ENCODE measurements at places on chromosomes 13 and 19. TPM values are rescaled to one million over a fixed set of nuclear protein-coding genes. Genes with fewer than 3 reads are reported as not detected.

- no peak for DNase-seq
These were observed 19.2 kb upstream of the UQCR11 start for GRCh38 chr19:1624458-1624857.

- no peak for DNase-seq
These were observed 457.6 kb downstream of the KLF12 start for GRCh38 chr13:73676550-73677047.

- DNase-seq = no peak
These were observed 86.2 kb upstream of the HTR2A start for GRCh38 chr13:46982856-46983582.

DNA sequence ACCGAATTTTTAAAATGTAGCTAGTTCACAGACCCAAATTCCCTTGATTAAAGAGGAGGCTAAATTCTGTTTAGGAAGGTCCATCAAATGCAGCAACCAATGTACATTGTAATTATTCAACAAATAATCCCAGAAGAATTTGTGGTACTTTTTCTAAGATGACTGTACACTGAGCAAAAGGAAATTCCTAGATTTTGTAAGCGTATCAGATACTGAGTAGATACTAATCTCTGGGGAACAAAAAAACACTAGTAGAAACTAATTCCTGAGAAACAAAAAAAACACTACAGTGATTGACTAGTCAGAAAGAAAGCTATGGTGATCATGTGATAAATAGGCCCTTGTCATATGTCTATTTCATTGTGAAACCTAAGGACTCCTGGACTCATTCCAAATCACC lies 246.1 kb downstream of the PCDH17 start:
- no peak for DNase-seq

DNA sequence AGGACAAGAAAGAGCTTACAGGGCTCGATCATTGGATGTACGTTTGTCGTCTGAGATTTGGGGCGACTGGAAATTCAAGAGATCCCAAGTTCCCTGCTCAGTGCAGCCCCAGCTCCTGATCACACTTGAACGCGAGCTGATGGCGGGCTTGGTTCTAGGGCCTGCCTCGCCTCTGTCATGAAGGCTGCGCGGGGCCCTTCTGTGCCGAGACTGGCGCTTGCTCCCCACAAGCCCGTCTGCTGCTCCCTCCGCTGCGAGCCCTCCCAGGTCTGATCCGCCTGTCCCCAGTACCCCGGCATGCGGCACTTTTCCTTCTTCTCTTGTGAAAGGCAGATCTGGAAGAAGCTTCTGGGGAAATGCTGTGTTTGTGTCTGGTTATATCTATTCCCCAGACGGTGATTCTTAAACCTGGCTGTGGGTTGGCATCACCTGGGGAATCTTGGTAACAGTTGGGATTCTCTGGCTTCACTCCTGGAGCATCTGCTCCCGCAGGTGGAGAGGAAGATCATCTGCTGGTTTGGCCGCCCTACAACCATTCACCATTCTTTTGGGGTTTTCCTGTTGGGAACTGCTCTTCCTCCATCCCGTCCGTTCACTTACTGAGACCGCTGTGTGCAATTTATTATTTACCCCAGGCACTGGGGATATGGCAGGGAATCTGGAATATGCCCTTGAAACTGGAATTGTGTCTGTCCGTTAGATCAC lies 43.6 kb downstream of the SIPA1L3 start:
- DNase-seq = no peak

GRCh38 chr13:62357887-62358645 lies 942.4 kb upstream of the PCDH20 start:
- no peak for DNase-seq

DNA sequence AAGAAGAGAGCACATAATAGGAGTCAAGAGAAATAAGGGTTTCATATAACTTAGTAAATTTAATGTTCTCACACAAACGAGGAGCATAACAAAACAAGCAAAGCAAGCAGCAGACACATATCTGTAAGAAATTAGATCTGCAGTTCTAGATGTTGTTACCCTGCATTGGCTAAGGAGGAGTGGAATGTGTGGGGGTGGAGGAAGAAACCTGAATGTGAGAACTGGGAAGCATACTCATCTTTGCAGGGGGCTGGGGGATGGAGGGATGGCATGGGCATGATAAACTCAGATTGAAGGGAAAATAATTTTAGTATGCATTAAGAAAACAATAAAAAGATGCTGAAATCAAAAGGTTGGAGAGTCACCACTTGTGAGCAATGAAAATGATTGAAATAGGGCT lies 255.0 kb downstream of the LIG4 start:
- DNase-seq = no peak

GRCh38 chr19:10812196-10812595 lies 23.8 kb downstream of the TMED1 start:
- no peak for DNase-seq

- no peak for DNase-seq
These were observed 8.1 kb upstream of the CD79A start for GRCh38 chr19:41868989-41869300.

DNA sequence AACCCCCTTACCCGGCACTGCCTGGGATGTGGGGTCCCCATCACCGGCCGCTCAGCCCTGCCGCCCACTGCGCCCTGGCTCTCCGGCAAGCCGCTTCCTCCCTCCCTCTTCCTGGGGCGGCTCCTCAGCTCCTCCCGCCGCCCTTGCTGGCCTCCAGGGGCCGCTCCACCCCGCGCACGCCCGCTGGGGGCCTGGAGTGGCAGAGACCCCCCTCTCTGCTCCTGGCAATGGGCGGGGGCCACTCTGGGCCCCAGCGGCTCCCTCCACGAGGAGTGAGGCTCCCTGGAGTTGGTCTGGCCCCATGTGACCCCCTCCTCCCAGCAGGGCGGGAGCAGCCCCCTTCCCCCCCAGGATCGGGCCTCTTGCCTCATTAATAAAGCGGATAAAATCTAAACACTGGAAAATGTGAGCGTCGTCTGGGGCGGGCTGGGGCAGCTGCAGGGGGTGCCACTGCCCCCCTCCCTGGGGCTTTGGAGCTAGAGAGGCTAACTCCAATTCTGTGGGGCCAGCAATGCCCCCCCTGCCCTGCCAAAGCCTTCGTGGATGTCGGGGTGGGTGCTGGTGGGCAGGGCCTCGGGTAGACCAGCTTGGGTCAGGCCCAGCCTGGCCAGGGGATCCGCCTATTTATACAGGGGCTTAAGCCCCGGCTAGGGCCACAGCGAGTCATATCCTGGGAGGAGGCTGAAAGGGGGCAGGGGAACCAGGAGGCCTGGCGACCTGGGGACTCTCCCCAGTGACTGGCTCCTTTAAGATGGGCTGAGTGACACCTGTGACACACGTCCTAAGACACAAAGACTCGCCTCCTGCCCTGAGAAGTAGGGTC lies at the start of gene PTGER1:
PTGER1 (minus strand) TSS at position 104 of the 823 bp plus-strand sequence. CDS start 1,034 bp downstream, outside the sequence.
- no peak for DNase-seq

DNA sequence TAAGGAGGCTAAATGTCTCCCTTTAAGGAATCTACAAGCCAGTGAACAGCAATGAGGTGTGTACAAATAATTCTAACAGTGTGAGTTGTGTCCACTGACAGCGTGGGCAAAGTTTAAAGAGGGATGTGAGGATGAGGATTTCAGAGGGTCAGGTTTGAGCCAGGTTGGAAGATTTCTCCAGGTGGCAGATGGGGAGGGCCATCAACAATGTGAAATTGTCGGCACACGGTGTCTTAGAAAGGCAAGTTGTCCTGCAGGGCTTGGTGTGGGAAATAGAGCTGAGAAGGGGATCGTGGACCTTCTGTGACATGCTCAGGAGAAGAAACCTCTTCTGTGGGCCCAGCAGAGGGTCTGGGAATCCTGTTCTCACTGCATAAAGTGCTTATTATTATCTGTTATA lies 52.1 kb downstream of the ATP8A2 start:
- no peak for DNase-seq

GRCh38 chr19:2274931-2275535 lies 6.9 kb downstream of the PEAK3 start:
- DNase-seq = no peak

GRCh38 chr13:105272660-105273631 lies 1262.5 kb downstream of the EFNB2 start:
- no peak for DNase-seq

GRCh38 chr13:46179969-46180763 lies 1.8 kb downstream of the LCP1 start:
- DNase-seq = no peak

DNA sequence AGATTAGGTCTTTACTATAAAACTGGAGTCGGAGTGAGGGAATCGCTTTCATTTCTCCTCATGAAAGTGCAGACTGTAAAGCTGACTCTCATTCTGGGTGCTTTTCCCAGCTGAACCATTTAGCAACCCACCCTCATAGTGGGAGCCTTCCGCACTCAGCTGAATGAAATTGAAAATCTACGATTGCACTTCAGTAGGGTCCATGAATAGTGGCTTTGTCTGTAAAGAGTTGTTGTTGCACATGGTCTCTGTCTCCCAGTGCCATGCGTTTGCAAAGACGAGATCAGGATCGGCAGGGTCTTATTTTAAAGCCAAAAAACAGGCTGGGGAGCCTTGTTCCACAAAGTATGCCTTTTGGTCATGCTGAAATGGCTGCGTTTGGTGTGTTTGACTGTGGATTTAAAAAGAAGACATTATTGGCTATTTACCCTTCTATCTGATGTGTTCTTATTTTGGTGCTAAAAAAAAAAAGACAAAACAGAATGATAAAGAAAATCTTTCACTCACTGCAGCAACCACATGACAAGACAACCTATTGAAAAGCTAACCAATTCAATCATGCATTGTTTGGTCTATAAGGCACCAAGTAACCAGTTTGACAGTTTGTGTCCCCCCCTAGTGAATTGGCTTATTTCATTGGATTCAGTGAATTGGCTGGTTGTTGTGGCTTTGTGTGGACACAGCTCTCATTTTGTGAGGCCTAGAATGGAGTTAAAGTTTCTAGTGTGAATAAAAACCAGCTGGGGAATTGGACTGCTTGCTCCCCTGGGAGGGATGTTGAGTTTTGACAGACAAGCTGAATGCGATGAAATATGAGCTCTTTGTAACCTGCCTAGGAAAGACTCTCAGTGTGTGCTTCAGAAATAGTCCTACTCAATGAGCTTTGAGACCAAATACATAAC lies 65.6 kb downstream of the ARHGAP35 start:
- DNase-seq = no peak

DNA sequence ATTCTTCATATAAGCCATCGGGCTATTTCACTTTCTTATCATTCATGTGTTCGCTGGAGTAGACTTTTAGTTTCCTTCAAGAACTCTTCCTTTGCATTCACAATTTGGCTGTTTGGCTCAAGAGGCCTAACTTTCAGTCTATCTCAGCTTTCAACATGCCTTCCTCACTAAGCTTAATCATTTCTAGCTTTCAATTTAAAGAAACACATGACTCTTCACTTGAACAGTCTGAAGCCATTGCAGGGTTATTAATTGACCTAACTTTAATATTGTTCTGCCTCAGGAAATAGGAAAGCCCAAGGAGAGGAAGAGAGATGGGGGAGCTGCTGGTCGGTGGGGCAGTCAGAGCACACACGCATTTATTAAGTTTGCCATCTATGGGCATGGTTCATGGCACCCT lies 158.1 kb downstream of the SUCLA2 start:
- DNase-seq = no peak

DNA sequence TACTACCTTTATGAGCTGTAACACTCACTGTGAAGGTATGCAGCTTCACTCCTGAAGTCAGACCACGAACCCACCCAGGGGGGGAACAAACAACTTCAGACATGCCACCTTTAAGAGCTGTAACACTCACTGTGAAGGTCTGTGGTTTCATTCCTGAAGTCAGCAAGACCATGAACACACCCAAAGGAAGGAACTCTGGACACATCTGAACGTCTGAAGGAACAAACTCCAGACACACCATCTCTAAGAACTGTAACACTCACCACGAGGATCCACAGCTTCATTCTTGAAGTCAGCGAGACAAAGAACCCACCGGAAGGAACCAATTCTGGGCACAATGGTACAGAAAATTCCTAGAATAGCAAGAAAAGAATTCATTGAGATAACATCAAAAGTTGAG lies 1796.5 kb upstream of the MIR17HG start:
- DNase-seq = no peak

- DNase-seq = no peak
These were observed 102.6 kb downstream of the STK24 start for GRCh38 chr13:98474292-98474691.

GRCh38 chr19:1808395-1808731 lies 3.7 kb downstream of the ATP8B3 start:
- DNase-seq = no peak

DNA sequence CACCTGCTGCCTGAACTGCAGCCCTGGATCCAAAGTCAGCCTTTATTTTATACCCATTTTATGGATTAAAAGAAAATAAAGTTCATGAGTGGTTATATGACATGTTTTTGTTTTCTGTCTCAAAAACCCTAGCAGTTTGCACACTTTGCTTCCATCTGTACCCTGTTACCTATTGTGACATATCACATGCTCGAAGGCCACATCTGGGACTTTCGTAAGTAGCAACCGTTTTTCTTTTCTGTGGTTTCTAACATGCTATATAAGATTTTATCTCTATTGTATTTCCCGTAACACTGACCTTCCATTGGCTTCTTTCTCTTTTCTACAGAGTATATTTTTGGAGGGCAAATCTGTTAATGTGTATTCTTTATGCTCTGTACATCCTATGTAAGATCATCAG lies 1007.2 kb downstream of the PCDH9 start:
- DNase-seq = no peak

- DNase-seq = no peak
These were observed 1153.7 kb downstream of the PCDH9 start for GRCh38 chr13:66076417-66076816.

DNA sequence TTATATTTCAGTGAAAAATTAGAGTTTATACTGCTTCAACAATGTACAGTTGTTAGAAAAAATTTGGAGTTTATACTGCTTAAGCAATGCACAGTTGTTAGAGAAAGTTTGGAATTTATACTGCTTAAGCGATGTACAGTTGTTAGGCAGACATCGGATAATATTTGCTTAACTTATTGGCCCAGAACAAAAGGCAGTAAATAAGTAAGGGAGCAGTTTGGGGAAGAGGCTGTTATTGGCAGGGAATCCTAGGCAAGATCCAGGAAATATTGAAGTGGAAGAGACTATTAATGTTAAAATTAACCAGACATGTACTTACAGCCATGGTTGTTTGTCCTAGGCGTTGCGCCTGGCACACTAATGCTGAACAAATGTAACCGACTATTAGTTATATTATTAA lies 166.9 kb downstream of the GPC5 start:
- DNase-seq = no peak

DNA sequence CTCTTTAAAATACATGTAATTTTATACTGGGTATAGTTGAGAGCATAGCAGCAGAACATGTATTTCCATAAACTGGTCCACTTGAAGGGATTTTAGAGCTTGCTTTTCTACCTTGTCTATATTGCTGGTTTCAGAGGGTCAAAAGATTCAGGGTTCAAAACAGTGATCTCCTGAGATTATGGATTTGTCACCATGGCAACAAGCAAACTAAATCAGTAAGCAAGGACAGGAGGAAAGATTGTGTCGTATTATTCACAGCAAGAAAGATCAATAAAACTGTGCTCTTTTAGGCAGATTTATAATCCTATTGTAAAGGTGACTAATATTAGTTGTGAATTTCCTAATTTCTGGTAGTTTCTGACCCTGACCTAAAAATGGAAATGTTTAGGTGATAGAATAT lies 496.4 kb downstream of the LMO7 start:
- no peak for DNase-seq

Gene LILRB5
- not detected for total RNA-seq

Gene ZNF578
- 0.75 TPM for total RNA-seq

Gene ZNF730
- total RNA-seq = not detected

Gene ACP7
- total RNA-seq = not detected

Gene MYPOP
- 7.1 TPM for total RNA-seq

Gene TNFSF13B
- total RNA-seq = 10.3 TPM

Gene ZNF784
- 13.8 TPM for total RNA-seq

Gene PLPPR2
- 7.5 TPM for total RNA-seq

Gene MAP3K10
- 28.5 TPM for total RNA-seq

Gene TYROBP
- total RNA-seq = 5.9 TPM

Gene MYH14
- total RNA-seq = not detected

Gene GPC6
- not detected for total RNA-seq

Gene HOMER3
- 3.3 TPM for total RNA-seq

Gene PLEKHF1
- total RNA-seq = 20.7 TPM
